ENCODE measurements at places on chromosomes 4 and X. TPM values are rescaled to one million over a fixed set of nuclear protein-coding genes. Genes with fewer than 3 reads are reported as not detected.

Gene SPANXN5
- total RNA-seq, result not detected

Gene ELOVL6
- 7.2 TPM for total RNA-seq

Gene CENPE
- 0.71 TPM for total RNA-seq

Gene STBD1
- total RNA-seq, result 36.7 TPM

Gene USP38
- 17.3 TPM for total RNA-seq

Gene RHOH
- 0.68 TPM for total RNA-seq

Gene REELD1
- total RNA-seq, result not detected

Gene CFI
- total RNA-seq, result 22.6 TPM

Gene MAGEA2
- total RNA-seq, result not detected

Gene VAMP7
- 22.8 TPM for total RNA-seq

Gene TRIM75
- total RNA-seq, result not detected

- no peak for DNase-seq
Observed at GRCh38 chrX:114889481-114889880, 127.9 kb downstream of the IL13RA2 start.

DNA sequence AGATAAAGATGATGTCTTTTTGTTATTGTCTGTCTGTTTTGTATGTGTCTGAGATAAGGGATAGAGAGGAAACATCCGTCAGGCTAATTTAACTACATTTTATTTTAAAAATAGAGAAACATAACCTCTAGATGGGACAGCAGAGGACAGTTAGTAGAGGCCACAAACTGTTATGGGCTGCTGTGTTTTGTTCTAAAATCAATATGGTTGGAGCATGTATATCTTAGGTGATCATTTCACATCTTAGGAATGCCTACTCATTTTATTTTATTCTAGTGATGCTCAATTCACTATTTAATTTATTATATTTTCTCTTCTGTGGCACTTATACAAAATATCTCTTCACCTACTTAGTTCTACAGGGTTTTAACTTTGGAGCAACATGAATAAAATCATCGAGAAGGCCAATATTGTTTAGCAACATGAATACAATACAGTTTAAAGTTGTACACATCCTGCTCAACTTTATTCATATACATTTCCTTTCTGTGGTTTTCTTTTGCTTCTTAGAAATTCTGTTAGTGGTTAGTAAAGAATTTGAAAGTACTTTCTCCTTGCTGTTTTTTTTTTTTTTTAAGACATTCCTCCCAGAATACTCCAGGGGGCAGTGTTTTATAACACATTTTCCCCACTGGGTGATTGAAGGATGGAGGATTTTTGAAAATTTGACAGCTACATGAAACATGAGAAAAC is 392.9 kb downstream of the UNC5C start:
- DNase-seq, result no peak

- DNase-seq, result no peak
Observed at GRCh38 chr4:14865804-14866203, 136.5 kb upstream of the CPEB2 start.

- DNase-seq, result no peak
Observed at GRCh38 chr4:95108883-95109421, 351.2 kb downstream of the BMPR1B start.

DNA sequence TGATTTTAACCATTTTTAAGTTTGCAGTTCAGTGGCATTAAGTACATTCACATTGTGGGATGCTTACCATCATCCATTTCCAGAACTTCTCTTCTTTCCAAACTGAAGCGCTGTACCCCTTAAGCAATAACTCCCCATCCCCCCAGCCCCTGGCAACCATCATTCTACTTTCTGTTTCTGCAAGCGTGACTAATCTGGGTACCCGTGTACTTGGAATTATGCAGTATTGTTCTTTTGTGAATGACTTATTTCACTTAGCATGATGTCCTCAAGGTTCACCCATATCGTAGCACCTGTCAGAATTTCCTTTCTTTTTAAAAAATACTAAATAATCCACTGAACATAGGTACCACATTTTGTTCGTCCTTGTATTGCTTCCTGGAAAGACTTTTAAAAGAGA is 32.9 kb downstream of the USP9X start:
- no peak for DNase-seq

- DNase-seq, result no peak
Observed at GRCh38 chr4:80017125-80017854, 55.7 kb downstream of the ANTXR2 start.

DNA sequence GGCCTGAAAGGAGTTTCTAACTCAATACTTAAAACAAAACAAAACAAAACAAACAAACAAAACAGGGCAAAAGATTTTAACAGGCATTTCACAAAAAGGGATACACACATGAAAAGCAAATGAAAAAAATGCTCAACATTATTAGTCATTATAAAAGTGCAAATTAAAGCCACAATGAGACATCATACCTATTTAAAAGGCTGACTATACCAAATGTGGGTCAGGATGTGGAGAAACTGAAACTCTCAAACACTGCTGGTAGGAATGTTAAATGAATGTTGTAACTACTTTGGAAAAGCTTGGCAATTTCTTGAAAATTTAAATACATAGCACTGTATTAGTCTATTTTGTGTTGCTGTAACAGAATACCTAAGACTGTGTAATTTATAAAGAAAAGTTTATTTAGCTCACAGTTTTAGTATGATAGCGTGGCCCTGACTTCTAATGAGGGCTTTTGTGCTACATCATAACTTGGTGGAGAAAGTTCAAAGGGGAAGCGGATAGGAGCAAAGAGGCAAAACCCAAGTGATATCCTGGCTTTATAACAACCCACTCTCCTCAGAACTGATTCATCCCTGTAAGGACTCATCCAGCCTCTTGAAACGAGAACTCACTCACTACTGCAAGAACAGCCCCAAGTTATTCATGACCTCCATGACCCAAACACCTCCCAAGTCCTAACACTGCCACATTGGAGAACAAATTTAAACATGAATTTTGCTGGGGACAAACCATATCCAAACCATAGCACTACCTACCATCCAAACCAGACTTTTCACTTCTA is 214.0 kb downstream of the TEX11 start:
- DNase-seq, result no peak

GRCh38 chrX:17397074-17397473 is 22.1 kb downstream of the NHS start:
- no peak for DNase-seq

- no peak for DNase-seq
Observed at GRCh38 chr4:139913398-139913990, 240.5 kb downstream of the MAML3 start.

DNA sequence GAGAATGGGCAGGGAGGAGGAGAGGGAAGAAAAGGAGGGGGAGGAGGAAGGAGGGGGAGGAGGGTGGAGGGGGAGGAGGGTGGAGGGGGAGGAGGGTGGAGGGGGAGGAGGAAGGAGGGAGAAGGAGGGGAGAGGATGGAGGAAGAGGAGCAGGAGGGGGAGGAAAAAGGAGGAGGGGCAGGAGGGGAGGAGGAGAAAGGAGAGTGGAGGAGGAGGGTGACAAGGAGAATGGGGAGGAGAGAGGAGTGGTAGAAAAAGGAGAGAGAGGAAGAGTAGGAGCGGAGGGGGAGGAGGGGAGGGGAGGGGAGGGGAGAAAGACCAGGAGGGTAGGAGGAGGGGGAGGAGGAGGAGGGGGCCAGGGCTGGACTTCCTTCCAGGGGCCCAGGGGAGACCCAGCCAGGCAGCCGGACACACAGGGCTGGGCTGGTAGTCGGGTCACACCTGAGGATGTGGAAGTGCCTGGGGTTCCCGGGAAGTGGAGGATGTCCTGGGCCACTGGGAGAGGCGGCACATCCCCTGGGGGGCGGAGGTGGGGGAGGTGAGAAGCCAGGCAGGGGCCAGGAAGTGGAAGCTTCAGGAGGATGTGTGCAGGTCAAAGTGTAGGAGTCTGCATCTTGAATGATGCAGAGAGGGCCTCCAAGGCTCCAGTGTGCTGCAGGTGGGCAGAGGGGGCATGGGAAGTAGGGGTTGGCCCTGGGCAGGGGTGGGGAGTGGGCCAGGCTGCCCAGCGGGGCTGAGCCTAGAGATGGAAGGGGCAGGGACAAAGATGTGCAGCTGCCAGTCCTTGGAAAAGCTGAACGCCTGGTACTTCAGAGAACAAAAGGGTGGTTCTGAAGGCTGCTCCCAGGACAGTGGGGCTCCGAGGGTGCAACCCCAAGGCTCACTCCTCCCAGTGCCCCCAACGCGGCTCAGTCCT is 18.8 kb downstream of the IL3RA start:
- DNase-seq, result no peak

GRCh38 chrX:118839334-118839958 is 15.8 kb downstream of the ZCCHC12 start:
- DNase-seq, result peak; percentile 85

DNA sequence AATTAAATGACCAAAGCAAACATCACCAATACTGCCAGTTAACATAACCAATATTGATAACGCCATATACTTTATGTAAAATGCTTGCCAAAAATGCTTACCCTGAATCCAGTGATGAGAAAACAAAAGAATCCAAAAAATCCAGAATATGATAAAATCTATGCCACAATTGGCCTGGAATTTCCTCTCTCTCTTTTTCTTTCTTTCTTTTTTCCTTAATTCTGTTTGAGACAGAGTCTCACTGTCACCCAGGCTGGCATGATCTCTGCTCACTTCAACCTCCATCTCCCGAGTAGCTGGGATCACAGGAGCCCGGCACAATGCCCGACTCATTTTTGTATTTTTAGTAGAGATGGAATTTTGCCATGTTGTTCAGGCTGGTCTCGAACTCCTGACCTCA is 9.8 kb upstream of the SLC7A11 start:
- DNase-seq, result no peak

DNA sequence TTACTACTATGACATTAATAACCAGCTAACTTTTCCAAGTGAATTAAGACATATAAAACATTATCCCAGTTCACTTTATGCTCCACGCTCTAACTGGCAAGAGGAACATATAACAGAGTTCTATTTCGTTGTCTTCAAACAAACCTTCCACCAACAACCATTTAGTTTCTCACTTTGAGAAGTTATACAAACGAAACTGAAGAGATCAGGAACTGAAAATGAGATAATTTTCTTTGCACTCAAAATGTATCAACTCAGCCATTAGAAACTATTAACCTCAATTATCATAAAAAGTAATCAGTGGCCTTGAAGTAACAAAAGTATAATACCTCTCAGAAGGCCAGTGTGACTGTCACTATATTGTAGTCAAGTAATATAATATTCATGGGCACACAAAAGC is 70.1 kb downstream of the CHM start:
- no peak for DNase-seq

- DNase-seq, result no peak
Observed at GRCh38 chrX:53642337-53642736, 44.2 kb downstream of the HUWE1 start.

GRCh38 chr4:176538217-176538925 is 218.6 kb downstream of the SPCS3 start:
- DNase-seq, result no peak

DNA sequence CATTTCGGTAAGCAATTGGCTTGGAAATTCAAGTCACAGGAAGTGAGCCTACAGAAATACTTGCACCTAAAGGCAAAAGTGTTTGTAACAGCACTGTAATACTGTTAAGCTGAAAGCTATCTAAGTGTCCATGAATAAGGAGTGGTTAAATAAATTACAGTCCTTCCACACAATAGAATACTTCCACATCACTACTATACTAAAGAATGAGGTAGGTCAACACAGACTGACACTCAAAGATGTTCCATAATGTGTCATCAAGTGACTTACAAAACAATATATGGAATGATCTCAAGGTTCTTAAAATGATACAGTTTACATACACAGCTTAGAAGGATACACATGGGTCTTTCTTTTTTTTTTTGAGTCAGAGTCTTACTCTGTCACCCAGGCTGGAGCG is 27.0 kb downstream of the SLC10A6 start:
- no peak for DNase-seq

DNA sequence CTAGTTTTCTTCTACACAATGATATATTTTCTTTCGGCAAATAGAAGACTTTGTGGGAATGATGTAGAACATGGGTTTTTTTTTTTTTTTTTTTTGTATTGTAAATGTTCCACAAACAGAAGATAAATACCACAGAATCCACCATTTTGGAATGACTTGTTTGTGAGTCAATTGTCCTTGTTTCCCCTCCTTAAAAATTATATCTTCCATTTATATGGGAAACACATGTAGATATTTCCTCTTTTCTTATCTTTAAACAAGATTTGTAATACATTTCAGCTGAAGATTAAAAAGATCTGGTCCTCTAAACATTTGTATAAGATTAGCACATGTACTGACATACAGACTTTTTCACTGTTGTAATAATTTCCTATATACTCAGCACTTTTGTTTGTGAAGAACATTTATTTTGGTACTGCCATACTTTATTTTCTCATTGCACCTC is 304.6 kb downstream of the SPRY1 start:
- DNase-seq, result no peak

GRCh38 chr4:126564283-126564854 is 1068.4 kb upstream of the INTU start:
- no peak for DNase-seq

DNA sequence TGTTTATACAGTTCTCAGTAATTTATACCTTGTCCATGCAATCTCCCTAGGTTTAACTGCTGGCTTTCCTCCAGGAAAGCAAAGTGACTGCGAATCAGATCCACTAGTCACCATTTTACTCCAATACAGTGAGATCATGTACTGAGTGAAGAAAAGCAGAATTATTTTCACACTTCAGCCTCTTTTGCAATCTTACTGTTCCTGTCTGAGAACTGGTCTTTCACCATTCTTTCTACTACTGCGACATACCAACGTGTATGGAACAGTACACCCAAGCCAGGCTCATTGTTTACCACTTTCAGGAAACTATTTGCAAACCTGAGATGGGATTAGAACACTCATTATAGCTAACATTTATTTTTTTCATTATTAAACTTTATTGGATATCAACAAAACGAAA is 8.0 kb upstream of the MSL3 start:
- no peak for DNase-seq

GRCh38 chr4:16617435-16617834 is 281.0 kb downstream of the LDB2 start:
- DNase-seq, result no peak

GRCh38 chr4:2757426-2757825 is 1.3 kb upstream of the TNIP2 start:
- no peak for DNase-seq

DNA sequence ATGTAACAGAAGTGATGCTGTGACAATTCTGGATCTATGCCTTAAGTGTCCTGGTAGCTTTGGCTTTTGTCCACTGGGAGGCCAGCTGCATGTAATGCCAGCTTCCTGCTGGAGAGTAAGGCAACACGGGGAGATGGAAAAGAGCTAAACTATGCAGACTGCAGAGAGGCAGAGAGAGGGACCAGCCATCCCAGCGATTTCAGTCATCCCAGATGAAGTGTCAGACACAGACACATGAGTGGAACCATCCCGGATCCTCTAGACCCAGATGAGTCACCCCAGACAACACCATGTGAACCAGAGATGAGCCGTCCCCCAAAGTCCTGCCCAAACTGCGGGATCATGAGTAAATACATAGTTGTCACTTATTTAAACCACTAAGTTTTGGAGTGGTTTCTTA is 14.6 kb downstream of the SRPX start:
- DNase-seq, result no peak

- DNase-seq, result no peak
Observed at GRCh38 chrX:38896724-38897298, 95.6 kb downstream of the MID1IP1 start.

- DNase-seq, result no peak
Observed at GRCh38 chrX:9676306-9676705, 89.3 kb downstream of the GPR143 start.

- no peak for DNase-seq
Observed at GRCh38 chr4:92580816-92581215, 277.1 kb downstream of the GRID2 start.
